ENCODE measurements at places on chromosomes 7 and 10.

- DNase-seq, result no peak
Observed at GRCh38 chr7:131173145-131173890, 154.4 kb upstream of the MKLN1 start.

DNA sequence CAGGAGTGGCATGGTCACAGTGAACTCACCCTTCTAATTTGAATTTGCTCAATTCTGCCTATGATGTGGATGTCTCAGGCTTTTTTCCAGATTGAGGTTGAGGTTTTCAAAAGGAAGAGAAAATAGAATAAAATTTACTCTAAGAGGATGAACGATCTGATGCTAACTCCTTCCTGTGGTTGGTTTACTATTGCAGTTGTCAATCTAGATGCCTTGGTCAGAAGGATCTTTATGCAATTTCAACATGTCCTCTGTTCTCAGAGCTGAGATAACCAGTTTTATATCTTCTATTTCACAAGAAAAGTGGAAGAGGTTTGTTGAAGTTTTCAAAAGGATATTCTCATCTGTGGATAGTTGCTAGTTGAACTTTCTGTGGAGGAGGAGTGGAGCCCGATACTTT, 150.7 kb upstream of the WDR11 start:
- no peak for DNase-seq

GRCh38 chr7:144519925-144520324, 116.4 kb upstream of the NOBOX start:
- DNase-seq, result no peak

DNA sequence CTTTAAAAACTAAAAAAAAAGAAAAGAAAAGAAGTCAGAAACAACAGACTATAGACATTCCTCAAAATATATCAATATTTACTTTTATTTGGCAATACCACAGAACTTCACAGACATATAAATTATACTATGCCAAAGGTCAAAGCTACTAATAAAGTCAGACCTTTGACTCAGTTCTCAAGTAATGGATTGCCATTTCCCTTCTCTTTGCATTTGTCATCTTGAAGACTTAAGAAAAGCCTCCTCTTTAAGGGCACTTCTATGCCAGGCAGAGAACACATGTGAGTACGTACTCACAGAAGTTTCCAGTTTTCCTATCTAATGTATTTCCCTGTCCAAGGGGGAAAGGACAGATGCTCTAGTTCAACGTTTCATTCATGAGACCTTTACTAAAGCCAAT, 37.6 kb downstream of the TNPO3 start:
- DNase-seq, result no peak

- peak; percentile 29 for DNase-seq
Observed at GRCh38 chr7:27083646-27084045, 12.2 kb downstream of the HOXA1 start.

GRCh38 chr10:47294501-47294900, 5.5 kb upstream of the GDF10 start:
- no peak for DNase-seq

DNA sequence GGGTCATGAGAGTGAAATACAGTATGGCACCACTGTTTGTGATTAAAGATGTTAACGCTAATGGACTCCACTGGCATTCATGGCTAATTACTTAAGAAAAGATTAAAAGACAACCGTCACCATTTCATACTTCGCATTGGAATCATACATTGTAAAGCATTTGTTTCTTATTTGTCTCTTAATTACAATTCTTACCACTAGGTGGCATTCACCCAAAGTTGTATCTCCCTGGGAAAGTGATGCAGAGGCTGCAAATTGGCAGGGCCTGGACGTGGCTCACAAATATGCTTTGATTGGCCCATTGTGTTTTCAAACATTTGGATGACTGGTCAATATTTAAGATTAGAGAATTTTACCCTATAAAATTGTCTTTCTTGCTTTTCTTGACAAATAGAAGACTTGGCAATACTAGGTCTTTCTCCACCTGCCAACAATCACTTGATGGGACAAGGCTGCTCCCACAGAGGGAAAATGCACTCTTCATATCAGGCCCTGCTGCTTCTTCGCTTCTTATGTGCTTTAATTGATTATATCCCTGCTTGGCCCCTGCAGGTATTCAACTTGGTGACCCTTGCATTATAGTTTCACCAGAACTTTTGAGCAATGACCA, 72.1 kb upstream of the STARD3NL start:
- DNase-seq, result peak; percentile 76

DNA sequence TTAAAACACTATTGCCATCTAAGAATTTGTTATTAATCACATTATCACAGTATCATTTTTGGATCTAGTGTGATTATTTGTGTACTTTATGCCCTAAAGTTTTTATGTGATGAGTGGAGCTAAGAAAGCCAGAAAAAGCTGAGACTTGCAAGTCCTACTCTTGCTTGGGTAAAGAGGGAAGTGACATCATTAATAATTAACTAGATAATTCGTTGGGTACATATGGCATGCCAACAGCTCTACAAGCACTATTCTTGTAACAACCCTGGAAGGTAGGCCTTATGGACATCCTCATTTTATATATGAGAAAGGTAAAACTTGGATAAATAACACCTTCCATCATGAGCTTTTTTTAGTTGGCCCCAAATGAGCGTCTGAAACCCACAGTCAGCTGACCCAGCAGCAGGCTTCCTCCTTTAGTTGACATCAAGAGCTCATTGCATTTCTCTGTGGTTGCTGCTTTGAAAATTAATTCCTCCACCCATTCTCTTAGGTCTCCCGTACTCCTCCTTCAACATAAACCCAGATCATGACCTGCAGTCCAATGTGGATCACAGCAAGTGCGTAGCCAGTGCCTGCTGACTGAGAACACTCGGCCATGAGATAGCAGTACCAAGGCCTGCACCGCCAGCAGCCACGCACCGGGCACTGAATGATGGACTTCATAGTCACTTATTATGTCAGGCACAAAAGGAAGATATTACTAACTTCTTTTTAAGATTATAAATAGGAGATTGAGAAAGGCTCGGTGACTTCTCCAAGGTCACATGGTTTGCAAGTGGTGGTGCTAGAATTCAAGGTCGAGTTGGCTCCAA, 292.0 kb upstream of the AOAH start:
- no peak for DNase-seq
